SJCRH30 (cell line): ENCODE measurements at places on chromosomes 13 and 19.

GRCh38 chr13:103539265-103539664, 473.0 kb upstream of the SLC10A2 start:
- DNase-seq: peak; percentile 7

- no peak for DNase-seq
Observed at GRCh38 chr13:106284358-106284757, 251.1 kb downstream of the EFNB2 start.

DNA sequence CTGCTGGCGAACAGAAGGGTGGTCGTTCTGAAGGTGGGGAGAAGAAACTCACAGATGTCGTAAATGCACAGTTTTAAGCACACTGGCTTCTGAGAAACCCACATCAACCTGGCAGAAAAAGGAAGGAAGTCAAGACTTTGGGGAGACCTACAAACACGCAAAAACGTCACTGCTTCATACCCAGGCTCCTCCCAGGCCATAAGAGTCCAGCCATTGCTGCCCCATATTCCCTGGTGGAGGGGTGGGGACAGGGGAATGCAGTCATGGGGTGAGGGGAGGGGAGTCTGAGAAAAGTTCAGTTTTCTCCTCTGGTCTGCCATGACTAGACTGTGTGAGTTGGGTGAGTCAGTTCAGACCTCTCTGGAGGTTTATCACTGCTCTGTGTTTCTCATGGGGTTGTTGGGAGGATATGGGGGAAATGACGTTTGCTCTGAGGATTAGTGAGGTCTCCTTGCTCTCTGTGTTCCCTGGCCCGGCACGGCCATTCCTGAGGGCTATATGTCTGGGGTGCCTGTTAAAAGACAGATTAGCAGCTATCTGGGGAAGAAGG, 139.0 kb downstream of the FLT1 start:
- peak; percentile 13 for DNase-seq

DNA sequence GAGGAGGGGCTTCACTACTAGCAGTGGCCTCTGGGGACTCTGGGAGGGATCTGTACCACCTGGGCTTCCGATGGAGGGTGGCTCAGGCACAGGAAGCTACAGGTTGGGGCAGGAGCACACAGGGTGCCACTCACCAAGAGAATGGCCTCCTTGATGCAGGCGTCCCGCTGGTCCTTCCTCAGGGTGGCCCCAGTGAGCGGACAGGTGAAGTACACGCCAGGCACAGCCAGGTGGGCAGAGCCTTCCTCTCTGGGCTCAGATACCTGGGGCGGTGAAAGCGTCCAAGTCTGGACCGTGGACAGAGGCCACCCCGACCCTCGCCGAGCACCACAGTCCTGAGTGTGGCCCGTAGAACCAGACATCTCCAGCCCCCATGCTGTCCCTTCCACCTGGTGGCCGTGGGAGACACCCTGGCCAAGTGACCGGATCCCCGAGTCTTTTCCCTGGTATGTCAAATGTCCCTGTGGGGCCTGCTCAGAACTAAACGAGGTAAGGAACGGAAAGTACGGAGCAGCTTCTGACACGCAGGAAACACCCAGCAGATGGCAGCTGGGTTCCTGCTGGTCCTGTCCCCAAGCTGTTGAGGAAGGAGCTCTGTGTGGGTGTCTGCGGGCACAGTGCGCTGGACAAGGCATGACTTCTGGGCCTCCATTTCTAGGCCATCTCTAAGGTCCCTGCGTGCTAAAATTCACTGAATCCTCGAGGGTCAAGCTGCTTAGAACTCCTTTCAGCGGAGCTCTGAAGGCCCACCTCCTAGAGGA, 5.2 kb downstream of the UBXN6 start:
- DNase-seq: no peak

DNA sequence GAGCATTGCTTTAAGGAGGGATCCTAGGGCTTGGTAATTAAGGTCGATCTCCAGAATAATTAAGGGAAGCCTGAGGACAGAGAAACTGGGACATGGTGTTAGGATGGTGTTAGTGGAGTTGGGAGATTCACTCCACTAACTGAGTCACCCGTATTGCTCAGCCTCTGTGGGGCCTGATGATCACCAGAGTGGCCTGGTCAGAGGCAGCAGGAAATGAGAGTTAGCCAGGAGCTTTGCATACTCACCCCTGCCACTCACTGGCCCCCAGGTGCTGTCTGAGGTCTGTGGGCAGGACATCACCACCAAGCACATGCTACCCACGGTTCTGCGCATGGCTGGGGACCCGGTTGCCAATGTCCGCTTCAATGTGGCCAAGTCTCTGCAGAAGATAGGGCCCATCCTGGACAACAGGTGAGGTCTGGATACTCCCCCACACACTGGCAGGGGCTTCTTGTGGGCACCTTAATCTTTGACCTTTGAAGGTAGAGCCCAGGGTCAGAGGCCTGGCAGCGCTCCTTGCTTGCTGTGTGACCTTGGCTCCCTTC, 32.1 kb downstream of the PPP2R1A start:
- DNase-seq: no peak

GRCh38 chr13:50708461-50708860, 135.0 kb downstream of the DLEU7 start:
- no peak for DNase-seq

DNA sequence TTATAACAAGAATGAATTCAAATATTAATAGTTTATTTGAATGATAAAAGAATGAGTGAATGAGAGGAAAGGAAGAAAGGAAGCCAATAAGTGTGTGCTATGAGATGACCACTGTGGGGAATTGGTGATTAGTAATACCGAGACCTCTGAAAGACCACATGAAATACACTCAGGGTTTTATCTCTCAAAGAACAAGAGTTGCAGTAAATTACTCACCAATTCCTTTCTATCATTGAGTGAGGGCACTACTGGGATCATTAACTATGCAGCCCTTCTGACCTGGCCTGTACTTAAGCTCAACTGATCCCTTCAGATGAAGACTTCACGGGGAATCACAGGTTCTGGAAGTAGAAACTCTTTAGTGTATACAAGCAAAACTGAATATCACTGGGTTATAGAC, 1636.1 kb downstream of the SLITRK5 start:
- no peak for DNase-seq

- no peak for DNase-seq
Observed at GRCh38 chr13:80072231-80072630, 268.7 kb downstream of the SPRY2 start.

GRCh38 chr13:110366733-110367132, 59.6 kb downstream of the COL4A2 start:
- no peak for DNase-seq

DNA sequence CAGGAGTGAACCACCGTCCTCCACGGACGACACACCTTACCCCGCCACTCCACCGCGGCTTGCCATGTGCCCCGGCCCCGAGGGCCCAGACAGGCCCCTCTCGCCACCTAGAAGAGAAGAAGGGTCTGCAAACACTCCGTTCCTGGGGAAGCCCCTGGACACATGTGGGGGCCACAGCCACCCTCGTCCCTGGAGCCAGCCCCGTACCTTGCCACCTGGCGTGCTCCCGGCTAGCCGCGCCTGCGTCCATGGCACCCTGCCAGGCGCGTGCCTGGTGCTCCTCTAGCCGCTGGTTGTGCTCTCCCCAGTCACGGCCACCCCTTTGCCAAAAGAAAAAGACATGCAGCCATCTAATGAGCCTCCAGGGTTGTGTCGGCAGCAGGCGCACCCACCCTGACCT, 19.9 kb upstream of the TINCR start:
- DNase-seq: no peak

DNA sequence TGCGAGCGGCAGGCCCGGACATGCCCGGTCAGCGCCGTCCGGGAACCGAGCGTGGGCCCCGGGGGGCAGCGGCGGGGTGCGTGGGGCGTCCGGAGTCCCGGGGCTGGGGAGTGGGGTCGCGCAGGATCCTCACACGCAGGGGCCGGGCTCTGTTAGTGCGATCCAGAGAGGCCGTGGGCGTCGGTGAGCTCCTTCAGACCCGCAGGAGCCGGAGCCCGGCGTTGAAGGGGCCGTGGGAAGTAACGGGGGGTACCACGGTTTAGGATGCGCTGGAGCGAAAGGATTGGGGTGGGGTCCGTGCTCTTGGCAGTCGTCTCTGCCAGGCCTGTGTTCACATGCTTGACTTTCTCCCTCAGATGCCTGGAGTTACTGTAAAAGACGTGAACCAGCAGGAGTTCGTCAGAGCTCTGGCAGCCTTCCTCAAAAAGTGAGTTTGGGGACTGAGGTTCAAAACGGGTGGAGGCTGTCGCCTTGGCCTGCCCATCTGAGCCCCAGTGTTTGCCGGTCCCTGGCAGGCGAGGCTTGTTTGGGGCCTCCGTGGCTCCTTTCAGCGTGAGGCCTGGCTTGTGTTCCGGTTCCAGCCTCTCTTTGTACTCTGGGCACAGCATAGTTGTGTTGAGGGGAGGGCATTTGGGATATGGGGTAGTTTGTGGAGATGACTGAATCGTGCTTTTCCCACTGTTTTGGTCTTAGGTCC, 512 bp downstream of the RPS19 start:
- DNase-seq: no peak

GRCh38 chr13:40697711-40698110, 31.3 kb upstream of the FOXO1 start:
- no peak for DNase-seq

DNA sequence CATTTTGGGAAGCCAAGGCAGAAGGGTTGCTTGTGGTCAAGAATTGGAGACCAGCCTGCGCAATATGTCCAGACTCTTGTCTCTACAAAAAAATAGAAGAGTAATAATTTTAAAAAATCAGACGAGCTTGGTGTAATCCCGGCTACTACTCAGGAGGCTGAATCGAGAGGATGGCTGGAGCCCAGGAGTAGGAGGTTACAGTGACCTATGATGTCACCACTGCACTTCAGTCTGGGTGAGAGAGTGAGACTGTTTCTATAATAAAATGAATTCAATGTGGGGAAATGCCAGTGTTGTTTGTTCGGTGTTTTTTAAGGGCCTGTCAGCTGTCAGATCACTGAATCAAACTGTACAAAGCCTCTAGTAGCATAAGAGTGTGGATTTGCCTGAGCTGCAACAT, 1.2 kb upstream of the FBXL3 start:
- DNase-seq: peak; percentile 8

DNA sequence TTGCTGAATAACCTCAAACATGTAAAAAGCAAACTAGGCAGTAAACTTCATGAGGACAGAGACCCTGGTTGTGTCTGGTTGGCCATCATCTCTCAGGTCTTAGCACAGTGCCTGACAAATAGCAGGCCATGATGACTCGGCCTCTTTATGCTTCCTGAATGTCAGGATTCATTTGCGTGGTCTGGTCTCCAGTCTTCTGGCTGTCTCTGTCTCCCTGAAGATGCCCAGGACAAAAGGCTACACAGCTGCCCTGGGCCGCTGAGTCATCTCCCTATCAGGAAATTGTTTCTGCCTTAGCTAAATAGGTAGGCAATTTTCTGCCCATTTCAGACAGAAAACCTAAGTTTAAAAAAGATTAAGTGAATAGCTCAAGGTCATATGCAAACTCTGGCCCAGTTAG, 84.1 kb upstream of the FNDC3A start:
- DNase-seq: peak; percentile 45

- DNase-seq: peak; percentile 62
Observed at GRCh38 chr19:55068950-55069864, 6.3 kb upstream of the RDH13 start.

DNA sequence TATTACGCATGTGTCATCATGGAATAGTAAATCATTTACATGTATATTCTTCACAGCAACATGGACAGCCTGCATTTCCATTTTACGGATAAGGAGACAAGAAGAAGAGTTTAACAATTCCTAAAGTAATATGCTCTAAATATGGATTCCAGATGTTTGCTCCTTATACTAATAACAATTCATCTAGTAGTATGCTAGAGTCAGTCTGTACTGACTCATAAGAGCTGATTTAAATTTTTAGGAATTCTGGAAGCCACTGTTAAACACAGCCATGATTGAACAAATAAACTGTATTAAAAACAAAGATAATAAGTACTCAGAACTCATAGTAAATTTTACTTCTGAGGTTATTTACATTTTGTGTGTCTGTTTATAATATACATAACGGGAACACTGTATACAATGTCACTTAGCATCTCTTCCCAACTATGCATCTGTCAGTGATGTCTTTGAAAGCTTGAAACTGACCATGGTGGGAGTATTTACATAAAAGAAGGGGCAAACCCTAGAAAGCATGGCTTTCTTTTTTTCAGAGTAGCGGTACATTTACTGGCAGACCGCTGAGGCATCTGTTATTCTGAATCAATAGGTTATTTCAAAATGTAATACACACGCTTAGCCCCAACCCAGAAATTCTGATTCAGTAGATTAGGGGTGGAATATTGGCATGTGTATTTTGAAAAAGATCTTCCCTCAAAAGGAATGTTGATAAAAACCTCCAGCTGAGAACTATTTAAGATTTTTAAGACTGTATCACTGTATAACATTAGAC, 12.9 kb downstream of the ZC3H13 start:
- no peak for DNase-seq

- peak; percentile 29 for DNase-seq
Observed at GRCh38 chr19:21084343-21084742, 2.3 kb downstream of the ZNF714 start.

DNA sequence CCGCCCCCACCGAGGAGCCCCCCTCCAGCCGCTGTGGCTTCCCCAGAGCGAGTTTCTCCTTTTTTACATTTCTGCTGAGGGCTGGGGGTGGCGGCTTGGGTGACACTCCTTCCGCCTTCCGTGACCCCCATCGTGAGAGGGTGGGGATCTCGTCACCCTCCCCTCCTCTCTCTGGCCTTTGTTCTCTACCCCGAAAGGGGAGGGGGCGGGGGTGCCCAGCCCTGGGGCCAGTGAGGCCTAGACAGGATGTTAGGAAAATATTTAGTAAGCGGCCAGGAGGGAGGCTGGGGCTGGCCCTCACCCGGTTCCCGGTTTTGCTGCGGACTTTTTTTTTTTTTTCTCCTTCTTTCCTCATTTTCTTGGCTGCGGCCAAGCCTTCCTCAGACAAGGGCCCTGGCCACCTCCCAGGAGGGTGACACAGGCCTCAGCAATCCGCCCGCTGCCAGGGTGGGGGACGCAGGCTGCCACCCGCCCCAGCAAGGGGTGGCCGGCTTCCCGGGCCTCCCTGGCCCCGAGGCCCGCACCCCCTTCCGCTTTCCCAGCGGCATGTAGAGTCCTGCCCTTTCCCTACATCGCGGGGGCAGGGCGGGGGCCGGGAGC, 3.9 kb downstream of the MIDN start:
- peak; percentile 55 for DNase-seq

DNA sequence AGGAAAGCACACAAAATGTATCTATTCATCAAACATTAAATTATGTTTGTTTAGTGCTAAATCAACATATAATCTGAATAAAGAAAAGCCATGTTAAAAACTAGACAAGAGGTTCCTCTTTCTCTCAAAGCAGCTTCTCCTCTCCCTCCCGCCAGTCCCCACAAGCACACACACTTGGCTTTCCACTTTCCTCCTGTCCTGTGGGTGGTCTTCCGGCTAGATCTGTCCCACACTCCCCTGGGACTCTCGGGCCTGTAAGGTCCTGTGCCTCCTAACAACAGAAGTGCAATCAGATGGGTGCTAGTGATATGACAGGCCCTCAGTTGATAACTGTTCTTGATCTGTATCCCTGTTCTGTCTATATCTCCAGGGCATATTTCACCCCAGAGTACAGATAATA, 45.6 kb upstream of the RAP2A start:
- peak; percentile 47 for DNase-seq

- DNase-seq: no peak
Observed at GRCh38 chr13:75489502-75490263, 7.7 kb upstream of the TBC1D4 start.

- DNase-seq: no peak
Observed at GRCh38 chr13:96783511-96783910, 210.8 kb downstream of the OXGR1 start.
